SK-N-SH (cell line): ENCODE measurements at places on chromosomes 4 and X.

DNA sequence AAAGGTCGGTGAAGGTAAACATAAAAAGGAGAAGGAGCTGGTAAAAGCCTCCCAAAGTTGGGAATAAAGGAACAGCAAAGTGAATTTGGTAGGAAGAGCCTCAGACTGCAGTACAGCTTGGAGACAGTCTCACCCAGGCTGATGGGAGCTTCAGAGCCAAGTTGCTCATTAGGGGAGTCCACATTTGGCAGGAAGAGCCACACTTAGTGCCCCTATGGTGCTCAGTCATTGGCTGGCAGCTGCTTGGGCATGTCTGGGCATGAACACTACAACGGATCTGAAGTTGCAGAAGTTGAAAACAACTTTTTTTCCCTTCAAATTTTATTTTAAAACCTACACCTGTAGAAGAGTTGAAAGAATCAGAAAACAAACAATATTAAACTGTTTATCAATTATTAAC, 2497.3 kb downstream of the ARAP2 start:
- DNase-seq: no peak

DNA sequence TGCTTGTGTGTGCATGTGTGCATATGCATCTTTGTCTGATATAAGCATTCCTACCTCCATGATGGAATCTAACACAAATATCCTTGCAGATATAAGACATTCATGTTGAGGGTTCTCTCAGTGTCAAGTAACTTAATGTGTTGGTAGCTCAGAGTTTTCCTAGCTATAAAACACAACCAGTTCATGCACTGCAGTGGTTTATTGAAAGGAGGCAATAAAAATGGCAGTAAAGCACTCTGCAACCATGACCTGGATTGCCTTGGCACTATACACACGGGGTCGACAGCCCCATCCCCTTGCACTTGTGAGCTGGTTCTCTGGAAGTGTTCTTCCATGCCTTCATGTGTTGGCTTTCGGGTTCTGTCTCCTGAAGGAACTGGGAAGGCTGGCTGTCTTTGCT, 38.9 kb downstream of the GPC4 start:
- DNase-seq: no peak

GRCh38 chr4:168129046-168129772, 36.9 kb downstream of the ANXA10 start:
- DNase-seq: no peak

GRCh38 chr4:991451-992296, 1.5 kb downstream of the SLC26A1 start:
- DNase-seq: no peak

DNA sequence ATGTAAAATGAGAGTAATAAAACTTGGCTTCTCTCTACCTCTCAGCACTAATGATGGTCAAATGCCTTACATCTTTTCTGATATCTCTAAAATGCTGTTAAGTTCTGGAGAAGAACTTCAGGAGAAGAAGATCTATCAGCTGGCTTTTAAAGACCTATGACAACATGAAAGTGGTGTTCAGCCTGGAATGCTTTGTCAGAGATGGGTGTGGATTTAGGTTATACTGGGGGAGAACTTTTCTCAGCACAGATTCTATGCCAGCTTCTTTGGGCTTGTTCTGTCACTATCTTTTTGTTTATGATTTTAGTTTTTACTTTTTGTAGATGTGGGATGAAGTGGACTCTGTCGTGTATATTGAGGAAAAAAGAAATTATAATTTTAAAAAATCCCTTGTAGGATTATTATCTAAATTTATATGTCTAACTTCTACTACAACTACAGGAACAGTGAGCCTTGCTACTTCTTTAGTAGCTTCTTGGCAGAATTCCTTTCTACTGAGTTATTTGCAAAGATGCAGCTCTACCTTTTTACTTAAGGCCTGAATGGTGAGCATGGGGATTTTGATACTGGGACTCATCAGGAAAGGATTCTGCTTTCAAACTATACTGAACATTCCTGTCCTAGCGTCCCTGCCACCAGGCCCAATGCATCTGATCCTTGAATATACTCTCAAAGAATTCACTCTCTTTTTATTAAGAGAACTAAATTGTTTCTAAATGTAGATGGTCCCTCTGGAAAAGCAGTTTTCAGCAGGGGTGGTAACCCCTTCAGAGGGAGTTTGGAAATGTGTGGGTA, 19.6 kb downstream of the CYP2U1 start:
- DNase-seq: no peak

DNA sequence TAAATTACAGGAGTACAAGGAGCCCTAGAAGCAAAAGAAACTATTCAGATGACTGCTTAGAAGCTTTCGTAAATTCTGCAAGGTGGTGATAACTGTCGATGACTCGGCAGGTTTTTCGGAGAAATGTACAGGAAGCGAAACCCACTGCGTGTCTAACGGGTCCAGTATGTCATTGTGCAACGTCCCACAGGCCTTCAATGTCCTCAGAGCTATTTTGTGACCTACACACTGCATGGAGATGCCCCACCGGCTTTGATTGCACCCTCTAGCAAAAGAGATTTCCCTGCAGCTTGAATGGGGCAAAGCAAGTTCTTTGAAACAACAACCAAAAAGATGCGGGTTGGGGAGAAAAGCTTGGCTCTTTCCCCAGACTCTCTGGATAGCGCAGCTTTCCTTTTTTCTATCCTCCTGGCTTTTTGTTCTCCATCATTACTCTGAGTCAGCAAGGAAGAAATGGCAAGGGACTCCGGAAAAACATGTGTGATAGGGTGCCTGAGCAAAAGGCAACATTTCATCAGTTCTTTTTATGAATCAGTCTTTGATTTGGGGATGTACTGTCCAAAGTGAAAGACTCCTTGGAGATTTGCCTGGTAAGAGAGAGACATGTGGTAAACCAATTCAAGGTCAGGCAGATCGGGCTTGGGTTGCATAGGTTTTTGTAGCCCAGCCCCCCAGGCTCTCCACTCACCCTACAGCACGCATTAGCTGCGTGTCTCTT, 112.0 kb upstream of the TBL1X start:
- no peak for DNase-seq

DNA sequence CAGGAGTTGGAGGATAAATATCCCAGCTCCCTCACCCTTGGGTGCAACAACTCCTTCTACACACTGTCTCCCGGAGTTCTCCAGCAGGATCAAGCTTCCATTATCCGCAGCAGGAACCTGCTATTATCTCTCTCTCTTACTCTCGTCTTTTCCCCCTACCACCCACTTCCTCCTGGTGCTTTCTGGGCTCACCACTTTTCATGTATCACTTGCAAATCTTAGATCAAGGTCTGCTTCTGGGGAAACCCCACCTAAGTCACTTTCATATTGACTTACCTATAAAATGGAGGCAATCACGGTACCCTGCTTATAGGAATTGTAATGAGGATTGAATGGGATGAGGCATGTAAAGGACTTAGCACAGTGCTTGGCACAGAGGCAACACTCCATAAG, 589.5 kb downstream of the BCOR start:
- DNase-seq: no peak

- no peak for DNase-seq
These were observed 264.0 kb upstream of the SLIT2 start for GRCh38 chr4:19987746-19988145.

GRCh38 chrX:118988911-118989310, 14.5 kb downstream of the LONRF3 start:
- DNase-seq: no peak

DNA sequence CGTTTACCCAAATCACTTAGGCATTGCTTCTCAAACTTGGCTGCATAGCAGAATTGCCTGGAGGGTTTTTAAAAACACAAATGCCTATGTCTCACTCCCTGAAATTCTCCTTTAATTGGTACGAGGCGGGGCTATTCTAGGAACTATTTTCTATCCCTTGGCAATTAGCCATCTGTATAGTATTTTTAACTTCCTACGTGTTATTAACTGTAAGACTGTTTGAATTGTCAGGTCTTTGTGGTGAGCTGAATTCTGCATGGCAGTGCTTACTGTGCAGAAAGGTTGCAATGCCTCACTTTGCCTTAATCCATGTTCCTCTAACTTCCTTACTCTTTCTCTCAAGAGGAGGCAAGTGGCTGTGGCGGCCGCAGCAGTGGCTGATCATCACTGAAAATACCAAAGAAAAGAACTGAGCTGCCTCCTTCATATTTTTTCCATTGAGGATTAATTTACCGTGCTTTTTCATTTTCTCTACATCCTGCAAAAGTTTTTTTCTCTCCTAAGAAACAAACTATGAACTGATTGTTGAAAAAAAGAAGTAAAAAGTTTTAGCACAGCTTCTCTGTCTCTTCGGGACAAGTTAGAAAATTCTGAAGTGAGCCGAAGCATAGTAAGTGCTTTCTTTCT, at the start of gene SHROOM3:
Gene SHROOM3, plus strand, starts transcription at position 329 of the 627 bp plus-strand sequence. CDS start 824 bp downstream, outside the sequence.
- no peak for DNase-seq

DNA sequence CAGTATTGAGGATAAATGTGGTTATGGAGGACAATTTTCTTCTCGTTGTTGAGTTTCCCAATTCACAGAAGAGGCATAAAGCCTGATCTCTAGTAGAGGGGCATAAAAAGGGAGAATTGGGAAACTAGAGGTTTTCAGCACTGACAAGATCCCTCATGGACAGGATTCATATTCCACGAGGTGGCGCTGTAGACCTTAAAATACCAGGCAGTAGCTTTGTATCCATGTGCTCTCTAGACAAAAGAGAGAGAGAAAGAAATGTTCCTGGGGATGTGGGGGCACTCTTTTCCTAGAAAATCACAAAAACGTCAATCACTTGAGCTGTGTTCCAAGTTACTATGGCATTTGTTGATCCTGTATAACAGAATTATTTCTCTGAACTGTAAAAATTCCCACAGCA, 128.3 kb downstream of the MAGEE1 start:
- DNase-seq: peak; percentile 2

DNA sequence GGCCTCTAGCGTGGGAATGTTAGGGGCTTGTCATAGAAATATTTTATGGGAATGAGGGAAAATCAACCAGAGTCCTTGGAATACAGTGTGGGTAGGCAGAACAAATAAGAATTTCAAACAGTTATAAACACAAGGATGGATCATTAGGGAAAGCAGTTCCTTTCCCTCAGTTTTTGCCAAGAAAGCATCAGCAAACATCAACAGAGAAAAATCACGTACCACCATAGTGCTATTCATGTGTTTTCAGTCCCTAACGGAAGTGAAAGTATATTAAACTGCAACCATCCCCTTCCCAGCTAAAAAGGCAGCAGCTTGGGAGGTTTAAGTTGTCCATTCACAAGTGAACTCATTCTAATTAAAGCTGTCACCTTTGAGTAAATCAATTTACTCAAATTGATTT, 334.4 kb upstream of the PCDH18 start:
- DNase-seq: no peak

GRCh38 chr4:106898621-106899230, 137.4 kb downstream of the DKK2 start:
- DNase-seq: peak; percentile 33

DNA sequence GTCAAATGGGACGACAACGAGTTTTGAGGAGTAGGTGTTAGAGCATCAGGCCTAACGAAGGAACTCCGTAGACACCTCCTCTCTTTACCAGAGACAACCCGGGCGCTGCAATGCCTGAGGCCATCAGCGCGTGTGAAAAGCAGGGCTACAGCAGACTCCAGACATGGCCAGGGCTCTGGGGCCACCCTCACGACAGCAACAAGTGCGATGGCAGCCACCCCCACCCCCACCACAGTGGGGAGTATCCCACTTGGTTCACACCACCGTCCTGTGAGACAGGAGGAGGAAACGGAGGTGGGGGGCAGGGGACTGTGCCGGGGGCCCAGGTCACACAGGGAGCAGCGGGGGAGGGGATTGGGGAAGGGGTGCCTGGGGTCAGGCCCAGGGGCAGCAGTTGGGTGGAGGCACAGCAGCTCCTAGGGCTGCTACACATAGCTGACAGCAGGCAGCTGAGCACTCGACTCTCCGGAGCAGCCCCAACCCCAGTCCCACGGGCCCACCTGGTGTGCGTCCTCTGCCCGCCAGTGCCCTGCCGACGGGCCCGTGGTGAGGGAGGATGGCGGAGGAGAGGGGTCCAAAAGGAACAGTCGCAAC, 8.5 kb downstream of the LRPAP1 start:
- DNase-seq: no peak

- peak; percentile 84 for DNase-seq
These were observed at the start of gene DLG3 for GRCh38 chrX:70444326-70444945. Gene DLG3, plus strand, starts transcription at chrX:70444835. Its CDS starts 367 bp downstream, at chrX:70445202.

- DNase-seq: no peak
These were observed 9.1 kb downstream of the ARHGAP36 start for GRCh38 chrX:131067216-131067615.
